ENCODE measurements at places on chromosomes 6 and 20. TPM values are rescaled to one million over a fixed set of nuclear protein-coding genes. Genes with fewer than 3 reads are reported as not detected.

Gene MCCD1
- not detected for total RNA-seq

DNA sequence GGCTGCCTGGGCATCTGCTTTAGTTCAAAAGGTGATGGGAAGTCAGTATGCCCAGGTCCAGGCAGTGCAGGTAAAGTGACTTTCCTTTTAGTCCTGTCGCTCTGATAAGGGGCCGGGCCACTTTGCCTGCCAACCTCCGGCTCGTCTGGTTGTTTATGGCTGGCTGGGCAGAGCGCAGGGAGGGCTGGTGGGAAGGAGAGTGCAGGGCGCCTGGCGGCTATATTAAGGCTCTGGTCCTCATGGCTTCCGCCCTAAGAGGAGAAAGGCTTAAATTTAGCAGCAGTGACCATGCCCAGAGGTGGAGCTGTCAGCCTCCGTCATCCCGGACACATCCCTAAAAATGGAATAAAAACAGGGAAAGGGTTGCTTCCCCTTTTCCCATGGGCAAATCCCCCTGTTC is 14.6 kb downstream of the GATA5 start:
- H3K4me3 ChIP-seq, result no peak overlapping the region
- DNase-seq, result no peak
- no peaks in the 10 kb centered on the region for H3K27me3 ChIP-seq
- H3K4me1 ChIP-seq, result no peaks in the 10 kb centered on the region

- H3K4me3 ChIP-seq, result no peak overlapping the region
- peaks cover 4% of the 10 kb centered on the region for H3K36me3 ChIP-seq
- no peak overlapping the region for H3K27ac ChIP-seq
- H3K4me1 ChIP-seq, result no peaks in the 10 kb centered on the region
- no peak for DNase-seq
- H3K27me3 ChIP-seq, result no peaks in the 10 kb centered on the region
Measured at GRCh38 chr6:53918854-53919510, 124.2 kb downstream of the LRRC1 start.

Gene ZNF165
- 6.5 TPM for total RNA-seq

- H3K27me3 ChIP-seq, result peaks cover 2% of the 10 kb centered on the region
- no peak overlapping the region for H3K4me3 ChIP-seq
- no peaks in the 10 kb centered on the region for H3K4me1 ChIP-seq
- DNase-seq, result no peak
- no peak overlapping the region for H3K27ac ChIP-seq
- no peaks in the 10 kb centered on the region for H3K36me3 ChIP-seq
Measured at GRCh38 chr20:19026901-19027644, 185.4 kb upstream of the SLC24A3 start.

- no peaks in the 10 kb centered on the region for H3K36me3 ChIP-seq
- DNase-seq, result no peak
- peaks cover 9% of the 10 kb centered on the region for H3K27me3 ChIP-seq
- H3K4me3 ChIP-seq, result no peak overlapping the region
- H3K4me1 ChIP-seq, result no peaks in the 10 kb centered on the region
Measured at GRCh38 chr20:47926731-47927130, 141.4 kb upstream of the SULF2 start.

GRCh38 chr6:20876036-20876435 is 341.8 kb downstream of the CDKAL1 start:
- DNase-seq, result no peak
- no peaks in the 10 kb centered on the region for H3K27me3 ChIP-seq
- no peak overlapping the region for H3K27ac ChIP-seq
- peaks cover 9% of the 10 kb centered on the region for H3K4me1 ChIP-seq

DNA sequence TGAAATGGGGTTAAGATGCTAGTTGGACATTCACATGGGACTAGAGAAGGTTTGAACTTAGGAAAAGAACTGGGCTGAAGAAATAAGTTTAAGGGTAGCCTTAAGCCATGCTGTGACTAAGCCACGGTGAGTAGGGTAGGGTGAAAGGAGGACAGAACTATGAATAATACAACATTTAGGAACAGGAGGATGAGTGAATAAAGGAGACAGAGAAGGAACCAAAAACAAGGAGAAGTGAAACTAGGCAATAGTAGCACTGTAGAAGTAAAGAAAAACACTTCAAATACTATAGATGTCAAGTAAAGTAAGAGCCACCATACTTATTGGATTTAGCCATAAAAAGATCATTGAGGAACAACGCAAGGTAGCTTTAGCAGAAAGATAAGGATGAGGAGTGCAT is 111.2 kb downstream of the KCNQ5 start:
- H3K4me3 ChIP-seq, result no peak overlapping the region
- H3K27me3 ChIP-seq, result no peaks in the 10 kb centered on the region

Gene WFDC12
- total RNA-seq, result not detected

DNA sequence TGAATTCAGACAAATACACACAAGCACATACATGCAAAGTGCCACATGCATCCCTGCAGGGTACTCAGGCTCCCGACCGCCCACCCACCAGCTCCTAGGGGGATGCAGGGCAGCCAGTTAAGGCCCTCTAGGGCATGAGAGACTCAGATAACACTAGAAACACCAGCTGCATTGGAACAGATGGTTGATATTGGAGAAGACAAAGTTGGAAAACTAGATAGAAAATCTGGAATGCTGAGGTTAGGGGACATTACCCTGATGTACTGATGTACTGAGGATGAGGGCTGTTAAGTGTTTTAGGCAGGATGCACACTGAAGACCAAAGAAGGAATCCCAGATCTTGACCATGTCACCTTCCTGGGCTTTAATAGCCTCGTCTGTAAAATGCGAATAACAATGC is 134.6 kb upstream of the ECI2 start:
- no peak overlapping the region for H3K27ac ChIP-seq
- DNase-seq, result no peak
- peaks cover 6% of the 10 kb centered on the region for H3K27me3 ChIP-seq
- no peaks in the 10 kb centered on the region for H3K36me3 ChIP-seq
- H3K4me1 ChIP-seq, result no peaks in the 10 kb centered on the region
- no peak overlapping the region for H3K4me3 ChIP-seq

Gene WASF1
- 1.5 TPM for total RNA-seq

DNA sequence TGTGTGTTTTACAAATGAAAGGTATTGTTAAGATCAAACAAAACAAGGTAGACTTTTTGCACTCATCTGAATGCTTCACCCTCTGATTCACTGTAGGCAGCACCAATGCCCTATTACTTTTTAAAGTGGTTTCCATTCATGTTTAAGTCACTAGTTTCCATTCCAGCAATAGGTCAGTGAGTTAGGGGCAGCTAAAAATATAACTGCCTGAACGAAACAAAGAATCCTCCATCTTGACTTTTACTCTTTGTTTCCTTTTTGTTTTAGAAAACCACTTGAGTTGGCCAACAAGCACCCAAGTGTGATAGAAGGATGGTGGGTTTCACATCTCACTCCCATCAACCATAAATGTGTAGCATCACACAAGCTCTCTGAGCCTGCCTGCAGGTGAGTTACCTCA is 25.5 kb downstream of the CLIC5 start:
- no peaks in the 10 kb centered on the region for H3K27me3 ChIP-seq
- DNase-seq, result no peak
- H3K4me3 ChIP-seq, result no peak overlapping the region
- no peaks in the 10 kb centered on the region for H3K36me3 ChIP-seq

GRCh38 chr6:25173951-25174474 is 105.2 kb upstream of the CARMIL1 start:
- H3K4me3 ChIP-seq, result no peak overlapping the region
- no peaks in the 10 kb centered on the region for H3K27me3 ChIP-seq
- DNase-seq, result no peak
- no peaks in the 10 kb centered on the region for H3K36me3 ChIP-seq
- H3K27ac ChIP-seq, result no peak overlapping the region

Gene OVOL2
- not detected for total RNA-seq

DNA sequence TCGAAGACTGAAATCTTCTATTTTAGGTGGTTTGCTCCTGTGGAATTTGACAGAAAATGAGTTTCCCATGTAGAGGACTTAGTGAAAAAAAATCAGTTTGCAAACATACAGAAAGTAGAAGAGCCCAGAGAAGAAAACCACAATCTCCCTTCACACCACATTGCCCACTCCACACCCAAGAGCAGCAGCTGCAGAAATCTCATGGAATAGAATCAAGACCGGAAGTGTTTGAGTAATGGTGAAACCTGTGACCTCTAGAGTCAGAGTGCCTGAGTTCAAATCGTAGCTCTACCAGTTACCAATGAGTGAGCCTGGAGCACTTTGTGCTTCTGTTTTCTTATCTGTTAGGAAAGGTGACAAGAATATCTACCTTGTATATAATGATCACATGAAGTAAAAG is 4.6 kb downstream of the SIRPG start:
- H3K27me3 ChIP-seq, result no peaks in the 10 kb centered on the region
- peaks cover 79% of the 10 kb centered on the region for H3K4me1 ChIP-seq

- H3K27me3 ChIP-seq, result peaks cover 59% of the 10 kb centered on the region
- no peaks in the 10 kb centered on the region for H3K36me3 ChIP-seq
- no peak overlapping the region for H3K27ac ChIP-seq
- H3K4me3 ChIP-seq, result peak overlapping the region; percentile 76
Measured at GRCh38 chr20:3237011-3237957, 1.7 kb downstream of the SLC4A11 start.

Gene CDKN1A
- total RNA-seq, result 92.3 TPM

GRCh38 chr20:59948828-59949720 is 8.9 kb downstream of the FAM217B start:
- peak; percentile 56 for DNase-seq
- no peak overlapping the region for H3K4me3 ChIP-seq
- H3K4me1 ChIP-seq, result peaks cover 23% of the 10 kb centered on the region

DNA sequence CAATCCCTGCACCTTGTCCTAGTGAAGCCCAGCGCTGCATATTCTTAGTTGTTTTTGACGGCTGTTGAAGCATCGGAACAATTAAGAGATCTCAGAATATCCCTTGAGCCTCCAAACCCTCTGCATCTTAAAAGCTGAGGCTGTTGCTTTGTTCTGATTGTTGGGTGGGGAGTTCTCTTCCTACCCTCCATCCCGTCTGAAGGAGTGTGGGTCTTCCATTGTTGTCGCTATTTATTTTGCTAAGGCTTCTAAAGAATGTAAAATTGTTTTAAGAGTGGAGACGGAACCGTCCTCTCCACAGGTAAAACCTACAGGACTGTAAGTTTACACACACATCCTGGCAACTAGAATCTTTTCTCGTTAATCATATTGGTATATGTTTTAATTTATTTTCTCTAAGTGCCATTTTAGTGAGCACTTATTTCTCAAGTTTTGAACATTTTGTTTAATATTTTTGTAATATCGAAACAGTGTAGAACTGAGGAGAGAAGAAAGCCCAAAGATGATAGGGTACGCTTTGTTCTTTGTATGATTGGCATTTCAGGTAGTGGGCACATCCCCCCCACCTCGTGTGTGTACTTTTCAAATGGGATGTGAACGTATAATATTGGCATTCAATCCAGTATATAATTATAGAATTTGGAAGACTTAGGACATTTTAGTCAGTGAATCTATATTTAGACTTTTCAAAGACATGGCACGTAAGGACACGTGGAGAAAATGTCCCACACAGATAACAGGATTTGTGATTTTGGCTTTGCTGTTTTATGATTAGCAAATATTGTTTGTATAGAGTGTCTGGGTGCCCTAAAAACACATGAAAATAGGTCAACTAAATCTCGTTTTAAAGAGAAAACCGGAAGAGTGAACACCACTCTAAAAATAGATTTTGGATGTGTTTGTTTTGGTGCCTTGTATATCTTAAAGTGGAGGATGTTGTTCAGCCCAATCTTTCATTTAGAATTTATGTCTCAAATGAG is 1.3 kb downstream of the RNF146 start:
- peaks cover 34% of the 10 kb centered on the region for H3K4me1 ChIP-seq
- no peak for DNase-seq
- no peaks in the 10 kb centered on the region for H3K27me3 ChIP-seq
- peaks cover 7% of the 10 kb centered on the region for H3K36me3 ChIP-seq
- H3K4me3 ChIP-seq, result peak overlapping the region; percentile 100
- peak overlapping the region; percentile 100 for H3K27ac ChIP-seq

DNA sequence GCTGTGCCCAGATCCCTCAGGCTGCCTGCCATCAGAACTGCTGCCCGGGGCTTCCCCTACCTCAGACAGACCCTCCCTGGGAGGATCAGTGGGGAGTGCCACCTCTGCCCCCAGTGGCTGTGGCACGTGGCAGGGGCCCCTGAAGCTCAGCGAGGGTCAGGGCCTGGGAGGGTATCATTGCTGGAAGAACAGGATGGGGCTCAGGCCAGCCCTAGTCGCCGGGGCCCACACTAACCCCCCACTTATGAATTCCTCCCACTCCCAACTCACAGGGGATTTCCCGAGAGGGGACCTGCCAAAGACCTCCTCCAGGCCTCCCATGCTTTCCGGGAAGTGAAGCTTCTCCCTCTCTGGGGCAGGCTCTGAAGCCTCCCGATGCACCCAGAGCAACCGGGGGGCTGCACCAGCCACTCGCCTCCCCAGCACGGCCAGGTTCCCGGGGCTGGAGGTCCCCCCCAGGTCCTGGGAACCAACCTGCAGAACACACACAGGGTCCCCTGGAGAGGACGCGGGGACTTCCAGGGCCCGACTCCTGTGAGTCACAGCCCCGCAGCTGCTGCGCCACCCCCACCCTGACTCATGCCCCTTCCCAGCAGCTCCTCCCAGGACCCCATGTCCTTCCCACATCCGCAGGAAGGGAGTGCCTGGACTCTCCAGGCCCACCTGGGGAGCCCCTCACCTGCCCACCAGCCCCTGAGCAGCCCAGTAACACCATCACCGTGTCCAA is 2.5 kb downstream of the TNFRSF6B start:
- H3K27ac ChIP-seq, result peak overlapping the region; percentile 91
- no peak overlapping the region for H3K4me3 ChIP-seq
- DNase-seq, result peak; percentile 84
- peaks cover under 1% of the 10 kb centered on the region for H3K36me3 ChIP-seq
- peaks cover 41% of the 10 kb centered on the region for H3K4me1 ChIP-seq
- H3K27me3 ChIP-seq, result no peaks in the 10 kb centered on the region

- H3K4me1 ChIP-seq, result peaks cover 44% of the 10 kb centered on the region
- no peaks in the 10 kb centered on the region for H3K27me3 ChIP-seq
- DNase-seq, result no peak
- peaks cover 24% of the 10 kb centered on the region for H3K36me3 ChIP-seq
- no peak overlapping the region for H3K4me3 ChIP-seq
- H3K27ac ChIP-seq, result no peak overlapping the region
Measured at GRCh38 chr6:158060455-158061360, 79.0 kb downstream of the SYNJ2 start.

- H3K4me3 ChIP-seq, result no peak overlapping the region
- H3K36me3 ChIP-seq, result no peaks in the 10 kb centered on the region
- H3K4me1 ChIP-seq, result peaks cover 62% of the 10 kb centered on the region
- H3K27ac ChIP-seq, result no peak overlapping the region
- H3K27me3 ChIP-seq, result no peaks in the 10 kb centered on the region
- peak; percentile 88 for DNase-seq
Measured at GRCh38 chr6:137705160-137706082, 161.6 kb upstream of the TNFAIP3 start.

DNA sequence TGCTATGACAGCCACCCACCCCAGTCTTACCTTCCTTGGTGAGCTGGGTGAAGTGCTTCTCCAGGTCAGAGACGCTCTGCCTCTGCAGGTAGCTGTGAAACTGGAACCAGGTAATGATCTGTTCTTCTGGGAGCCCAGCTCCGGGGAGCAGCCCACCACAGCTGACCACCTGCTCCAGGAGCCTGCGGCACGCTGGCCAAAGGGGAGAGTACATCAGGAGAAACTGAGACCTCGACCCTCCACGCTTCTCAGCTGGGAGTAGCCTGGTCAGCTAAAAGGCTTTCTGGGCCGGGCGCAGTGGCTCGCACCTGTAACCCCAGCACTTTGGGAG is 82.8 kb downstream of the PTPN1 start:
- H3K27me3 ChIP-seq, result no peaks in the 10 kb centered on the region
- H3K4me1 ChIP-seq, result peaks cover 4% of the 10 kb centered on the region
- no peak overlapping the region for H3K4me3 ChIP-seq
- H3K36me3 ChIP-seq, result peaks cover 5% of the 10 kb centered on the region
- DNase-seq, result no peak

- peaks cover 24% of the 10 kb centered on the region for H3K4me1 ChIP-seq
- H3K27me3 ChIP-seq, result no peaks in the 10 kb centered on the region
- H3K36me3 ChIP-seq, result peaks cover 9% of the 10 kb centered on the region
- no peak overlapping the region for H3K4me3 ChIP-seq
- H3K27ac ChIP-seq, result no peak overlapping the region
Measured at GRCh38 chr6:131226459-131227157, 91.3 kb downstream of the AKAP7 start.
